ENCODE measurements at places on chromosomes 12 and 14. TPM values are rescaled to one million over a fixed set of nuclear protein-coding genes. Genes with fewer than 3 reads are reported as not detected.

Gene DTD2
- total RNA-seq, result 16.7 TPM

DNA sequence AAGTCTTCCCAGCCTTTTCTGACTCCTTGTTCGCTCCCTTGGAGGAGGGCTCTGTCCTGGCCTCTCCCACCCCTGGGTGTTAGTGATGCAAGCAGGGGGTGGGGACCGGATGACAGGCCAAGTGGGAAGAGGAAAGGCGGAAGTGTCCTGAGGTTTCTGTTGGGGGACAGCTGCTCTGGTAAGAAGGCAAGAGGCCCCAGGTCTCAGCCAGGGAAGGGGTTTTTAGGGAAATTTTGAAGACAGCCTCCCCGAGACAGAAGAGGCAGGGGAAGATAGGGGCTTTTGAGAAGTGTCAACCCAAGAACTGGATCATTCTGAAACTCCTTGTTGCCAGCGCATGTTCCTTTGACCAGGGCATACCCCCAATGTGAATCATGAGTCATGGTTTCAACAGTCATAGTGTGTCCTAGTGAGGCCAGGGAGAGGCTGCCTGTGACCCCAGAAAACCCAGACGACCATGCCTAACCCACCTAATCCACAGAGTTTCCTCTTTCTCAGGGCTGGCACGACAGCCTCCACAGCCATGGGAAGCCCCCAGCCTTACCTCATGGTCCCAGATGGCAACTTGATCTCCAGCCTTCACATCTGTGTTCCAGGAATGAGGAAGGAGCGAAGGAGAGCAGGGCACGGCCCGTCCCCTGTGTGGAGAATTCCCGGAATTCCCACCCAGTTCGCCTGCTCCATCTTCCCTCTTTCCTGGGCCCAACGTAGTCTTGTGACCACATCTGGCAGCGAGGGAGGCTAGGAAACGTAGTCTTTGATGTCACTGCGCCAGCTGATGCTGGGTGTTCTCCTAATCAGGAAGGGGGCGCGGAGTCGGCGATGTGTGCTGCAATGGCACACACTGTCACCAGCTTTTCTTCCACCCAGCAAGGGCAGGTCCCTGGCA is 4.9 kb upstream of the GPR132 start:
- no peaks in the 10 kb centered on the region for H3K27me3 ChIP-seq
- H3K27ac ChIP-seq, result no peak overlapping the region
- no peak overlapping the region for H3K4me3 ChIP-seq
- DNase-seq, result no peak
- H3K4me1 ChIP-seq, result no peaks in the 10 kb centered on the region

Gene KRT8
- 171 TPM for total RNA-seq

Gene CRIP2
- 10.9 TPM for total RNA-seq

- no peaks in the 10 kb centered on the region for H3K36me3 ChIP-seq
- H3K27ac ChIP-seq, result no peak overlapping the region
- no peaks in the 10 kb centered on the region for H3K4me1 ChIP-seq
- no peaks in the 10 kb centered on the region for H3K27me3 ChIP-seq
- no peak overlapping the region for H3K4me3 ChIP-seq
- DNase-seq, result no peak
Measured at GRCh38 chr12:91178781-91179180, 3.8 kb downstream of the DCN start.

DNA sequence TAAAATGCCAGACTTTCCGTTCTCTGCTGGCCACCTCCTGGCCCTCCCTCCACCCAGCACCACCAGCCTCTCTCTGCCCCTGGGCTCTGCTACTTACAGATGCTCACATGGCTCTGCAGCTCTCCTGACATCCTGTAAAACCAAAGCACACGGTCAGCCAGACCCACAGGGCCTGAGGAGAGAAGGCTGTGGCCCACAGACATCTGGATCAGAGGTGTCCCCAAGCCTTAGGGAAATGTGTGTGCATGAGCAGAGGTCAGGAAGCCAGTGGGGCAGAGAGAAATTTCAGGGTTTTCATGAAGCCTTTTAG is 11.5 kb downstream of the KRT77 start:
- no peak for DNase-seq
- peaks cover 10% of the 10 kb centered on the region for H3K27me3 ChIP-seq
- no peaks in the 10 kb centered on the region for H3K36me3 ChIP-seq
- H3K4me1 ChIP-seq, result peaks cover 3% of the 10 kb centered on the region
- no peak overlapping the region for H3K27ac ChIP-seq
- no peak overlapping the region for H3K4me3 ChIP-seq

DNA sequence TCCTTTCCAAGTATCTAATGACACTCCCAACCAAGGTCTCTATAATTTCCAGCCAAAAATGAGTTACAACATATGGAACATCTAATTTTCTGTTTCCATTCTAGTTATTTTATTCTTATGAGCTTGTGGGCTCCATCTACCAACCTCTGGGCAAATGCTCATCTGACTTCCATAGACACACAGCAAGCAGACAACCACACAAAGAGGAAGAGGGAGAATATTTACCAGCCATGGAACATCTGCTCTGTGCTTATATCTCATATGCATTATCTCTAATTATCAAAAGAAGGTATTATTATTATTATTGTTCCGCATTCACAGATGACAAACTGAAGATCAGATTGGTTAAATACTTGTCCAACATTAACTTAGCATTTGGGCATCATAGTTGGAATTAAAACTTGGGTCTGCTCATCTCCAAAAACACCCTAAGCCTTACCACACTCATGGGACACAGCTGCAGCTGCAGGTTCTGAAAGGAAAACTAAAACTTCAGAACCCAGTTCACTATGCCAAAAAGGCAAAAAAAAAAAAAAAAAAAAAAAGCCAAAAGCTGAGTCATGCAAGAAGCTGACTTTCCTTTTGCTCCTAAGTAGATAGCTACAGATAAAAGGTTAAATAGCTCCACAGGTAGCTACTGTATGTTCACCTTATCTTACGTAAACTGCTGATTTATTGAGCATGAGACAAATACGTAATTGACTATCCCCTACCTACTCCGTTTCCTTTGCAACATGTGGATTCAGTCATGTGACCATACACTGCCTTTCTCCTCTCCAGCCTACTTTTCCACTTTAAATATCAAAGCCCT is 23.6 kb upstream of the TCL1B start:
- no peak overlapping the region for H3K27ac ChIP-seq
- H3K4me3 ChIP-seq, result no peak overlapping the region
- H3K27me3 ChIP-seq, result no peaks in the 10 kb centered on the region
- no peaks in the 10 kb centered on the region for H3K36me3 ChIP-seq

Gene KRT3
- total RNA-seq, result not detected

Gene WASHC4
- total RNA-seq, result 59.1 TPM

Gene TAMALIN
- total RNA-seq, result 9.9 TPM

Gene BBOF1
- 2.8 TPM for total RNA-seq

Gene MYF5
- not detected for total RNA-seq

Gene ANKS1B
- 0.67 TPM for total RNA-seq

Gene PIK3C2G
- total RNA-seq, result 14.0 TPM

DNA sequence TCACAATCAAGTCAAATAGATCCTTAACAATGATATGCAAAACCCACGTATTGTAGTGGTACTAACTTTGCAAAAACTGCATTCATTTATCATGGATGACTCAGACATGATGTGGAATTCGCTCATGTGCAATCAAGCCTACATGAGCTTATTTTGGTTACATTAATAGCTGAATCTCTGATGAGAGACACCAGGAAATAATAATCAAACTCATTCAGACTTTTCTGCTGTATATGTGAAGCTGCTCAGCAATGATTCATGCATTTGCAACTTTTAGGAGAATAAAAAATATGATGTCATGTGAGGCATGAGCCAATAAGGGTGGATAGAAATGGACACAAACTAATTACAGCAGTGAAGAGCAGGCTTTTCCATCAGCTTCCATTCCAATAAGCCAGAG is 1075.8 kb upstream of the TMEM132C start:
- no peaks in the 10 kb centered on the region for H3K4me1 ChIP-seq
- no peak overlapping the region for H3K4me3 ChIP-seq
- no peaks in the 10 kb centered on the region for H3K27me3 ChIP-seq
- DNase-seq, result no peak

Data from liver (tissue), 10 donors.